T-helper 9 cell (primary cell): ENCODE measurements at places on chromosomes 12 and 14.
A peak's percentile ranks its signal among the peaks of the same experiment; 100 is the strongest.

GRCh38 chr12:46260913-46261476 is 7.8 kb downstream of the SLC38A1 start:
- DNase-seq = no peak

DNA sequence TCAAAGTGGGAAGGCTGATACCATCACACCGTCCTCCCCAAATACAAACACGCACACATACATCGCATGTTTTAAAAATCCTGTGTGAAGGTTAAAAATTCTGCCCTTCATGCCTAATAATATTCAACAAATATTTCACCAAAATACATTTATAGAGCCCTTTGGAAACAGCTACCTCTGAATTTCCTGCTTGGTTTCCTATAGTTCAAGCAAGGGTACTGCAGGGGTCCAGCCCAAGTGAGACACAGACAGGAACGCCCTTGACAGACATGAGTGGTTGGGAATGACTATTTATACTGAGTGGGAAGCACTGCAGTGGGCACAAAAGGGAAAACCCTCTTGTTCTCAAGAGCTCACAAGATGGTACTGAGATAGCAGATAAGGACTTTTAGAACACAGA is 51.0 kb downstream of the ST8SIA1 start:
- no peak for DNase-seq

- no peak for DNase-seq
Observed at GRCh38 chr12:26401874-26402273, 206.5 kb downstream of the SSPN start.

DNA sequence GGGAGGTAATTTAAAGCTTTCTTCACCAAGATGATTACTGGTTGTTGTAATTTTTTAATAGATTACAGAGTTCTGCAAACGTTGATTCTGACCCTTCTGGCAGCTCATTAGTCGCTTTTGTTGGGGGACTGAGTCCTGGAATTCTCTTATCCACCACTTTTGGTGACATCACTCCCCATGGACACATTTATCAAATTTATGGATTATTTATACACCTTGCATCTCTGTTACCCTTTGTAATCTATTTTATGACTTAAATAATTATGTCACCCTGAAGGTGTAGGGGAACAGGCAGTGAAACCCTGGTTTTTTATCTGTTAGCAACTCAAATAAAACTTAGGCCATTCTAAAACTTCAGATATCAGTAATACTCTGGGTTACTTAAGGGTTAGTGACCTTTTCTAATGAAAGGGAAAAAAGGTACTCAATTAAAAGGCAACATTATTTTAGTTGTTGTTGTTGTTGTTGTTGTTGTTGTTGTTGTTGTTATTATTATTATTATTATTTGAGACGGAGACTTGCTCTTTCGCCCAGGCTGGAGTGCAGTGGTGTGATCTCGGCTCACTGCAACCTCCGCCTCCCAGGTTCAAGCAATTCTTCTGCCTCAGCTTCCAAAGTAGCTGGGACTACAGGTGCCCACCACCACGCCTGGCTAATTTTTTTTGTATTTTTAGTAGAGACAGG is 58.9 kb upstream of the RNU6-7 start:
- no peak for DNase-seq

- DNase-seq = no peak
Observed at GRCh38 chr12:38386205-38386985, 69.8 kb downstream of the ALG10B start.

DNA sequence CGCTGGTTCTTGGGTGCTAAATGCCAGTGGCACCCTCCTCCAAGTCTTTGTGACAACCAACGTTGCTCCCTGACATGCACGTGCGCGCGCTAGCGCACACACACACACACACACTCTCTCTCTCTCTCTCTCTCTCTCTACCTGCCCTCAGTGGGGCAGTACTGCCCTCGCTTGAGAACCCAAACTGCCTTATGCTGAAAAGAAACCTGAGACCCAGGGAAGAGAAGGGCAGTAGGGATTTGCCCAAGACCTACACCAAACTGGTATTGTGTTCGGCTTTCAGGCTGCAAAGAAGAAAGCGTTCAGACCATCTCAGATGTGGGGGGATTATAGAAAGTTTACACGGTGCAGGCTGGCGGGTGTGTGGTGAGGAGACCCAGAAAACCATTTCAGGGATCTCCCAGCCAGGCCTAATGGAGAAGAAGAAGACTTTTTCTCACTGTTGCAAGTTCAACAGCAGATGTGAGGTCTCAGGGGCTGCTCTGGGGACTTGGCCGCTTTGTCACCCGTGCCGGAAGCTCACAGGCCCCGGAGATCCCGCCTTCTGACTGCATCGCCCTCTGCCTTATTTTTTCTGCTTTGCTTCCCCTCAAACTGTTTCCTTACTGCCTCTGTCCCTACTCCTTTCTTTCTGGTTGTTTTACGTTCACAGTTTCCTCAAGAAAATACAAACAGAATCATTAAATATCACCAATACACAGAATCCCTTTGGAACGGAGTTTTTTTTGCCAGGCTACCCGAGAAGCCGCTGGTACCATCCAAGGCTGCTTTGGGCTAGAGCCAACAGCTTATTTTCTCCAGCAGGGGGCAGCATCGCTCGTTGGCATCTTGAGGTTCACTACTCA is 82.4 kb downstream of the PPM1A start:
- DNase-seq = peak; percentile 68

GRCh38 chr12:34218193-34219045 is 196.1 kb downstream of the ALG10 start:
- DNase-seq = peak; percentile 53

DNA sequence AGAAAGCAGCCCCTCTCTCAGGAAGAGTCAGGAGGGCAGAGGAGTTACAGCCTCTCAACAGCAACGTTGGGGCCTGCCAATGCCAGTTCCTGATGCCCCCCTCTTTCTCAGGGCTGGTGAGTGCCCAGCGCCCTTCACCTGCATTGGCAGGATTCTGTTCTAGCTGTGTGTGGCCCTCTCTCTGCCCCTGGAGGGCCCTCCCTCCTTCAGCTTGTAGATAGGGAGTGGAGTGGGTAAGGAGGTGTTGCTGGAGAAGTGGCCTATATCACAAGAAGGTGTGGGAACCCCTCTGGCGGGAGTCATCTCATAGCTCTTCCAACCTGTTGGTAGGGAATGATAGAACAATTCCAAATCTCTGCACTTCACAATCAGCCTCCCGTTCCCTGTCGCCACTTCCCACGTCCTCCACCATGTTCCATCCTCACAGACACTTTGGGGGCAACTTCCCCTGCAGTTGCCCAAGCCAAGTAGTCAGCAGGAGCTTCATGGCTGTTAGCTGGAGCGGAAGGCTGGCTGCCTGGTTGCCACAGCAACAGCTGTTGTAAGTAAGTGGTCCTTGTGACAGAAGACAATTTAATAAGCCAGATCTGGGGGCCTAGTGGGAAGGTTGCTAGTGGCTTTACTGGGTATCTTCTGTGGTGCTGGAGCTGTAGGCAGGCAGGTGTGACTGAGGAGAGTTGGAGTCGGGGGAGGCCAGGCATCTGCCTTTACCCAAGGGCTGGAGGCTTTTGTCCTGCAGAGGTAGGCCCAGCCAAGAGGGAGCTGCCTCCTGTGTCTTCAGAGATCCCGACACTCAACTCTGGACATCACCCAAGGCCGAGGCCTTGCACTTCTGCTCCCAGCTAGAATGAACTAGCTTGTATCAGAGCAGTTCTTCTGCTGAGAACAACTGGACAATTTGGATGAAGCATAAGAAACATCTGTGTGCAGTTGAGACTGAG is 38.4 kb downstream of the GALNT16 start:
- no peak for DNase-seq

DNA sequence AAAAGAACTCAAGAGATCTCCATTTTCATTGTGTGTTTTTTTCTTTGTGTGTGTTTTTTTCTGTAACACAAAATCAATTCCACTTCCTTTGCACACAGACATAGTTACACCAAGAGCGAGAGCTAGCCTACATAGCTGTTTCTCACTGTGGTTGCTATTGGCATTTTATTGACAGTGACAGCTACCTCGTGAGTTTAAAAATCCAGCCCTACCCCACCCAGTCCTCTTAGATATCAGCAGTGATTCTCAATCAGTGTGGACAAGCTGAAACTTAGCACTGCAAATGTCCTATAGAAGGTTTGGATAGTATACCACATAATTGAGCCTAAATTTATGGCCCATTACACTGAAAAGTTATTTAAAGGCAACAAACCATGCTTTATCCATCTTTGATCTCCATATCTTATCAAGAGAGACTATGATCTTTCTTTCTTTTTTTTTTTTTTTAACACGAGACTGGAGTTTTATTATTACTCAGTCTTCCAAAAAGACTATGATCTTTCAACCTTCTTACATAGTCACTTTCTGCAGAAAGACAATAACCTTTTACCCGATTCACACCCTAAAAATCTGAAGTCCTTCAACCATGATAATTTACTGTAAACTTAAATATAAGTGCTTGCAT is 46.8 kb downstream of the ATP2B1 start:
- no peak for DNase-seq

DNA sequence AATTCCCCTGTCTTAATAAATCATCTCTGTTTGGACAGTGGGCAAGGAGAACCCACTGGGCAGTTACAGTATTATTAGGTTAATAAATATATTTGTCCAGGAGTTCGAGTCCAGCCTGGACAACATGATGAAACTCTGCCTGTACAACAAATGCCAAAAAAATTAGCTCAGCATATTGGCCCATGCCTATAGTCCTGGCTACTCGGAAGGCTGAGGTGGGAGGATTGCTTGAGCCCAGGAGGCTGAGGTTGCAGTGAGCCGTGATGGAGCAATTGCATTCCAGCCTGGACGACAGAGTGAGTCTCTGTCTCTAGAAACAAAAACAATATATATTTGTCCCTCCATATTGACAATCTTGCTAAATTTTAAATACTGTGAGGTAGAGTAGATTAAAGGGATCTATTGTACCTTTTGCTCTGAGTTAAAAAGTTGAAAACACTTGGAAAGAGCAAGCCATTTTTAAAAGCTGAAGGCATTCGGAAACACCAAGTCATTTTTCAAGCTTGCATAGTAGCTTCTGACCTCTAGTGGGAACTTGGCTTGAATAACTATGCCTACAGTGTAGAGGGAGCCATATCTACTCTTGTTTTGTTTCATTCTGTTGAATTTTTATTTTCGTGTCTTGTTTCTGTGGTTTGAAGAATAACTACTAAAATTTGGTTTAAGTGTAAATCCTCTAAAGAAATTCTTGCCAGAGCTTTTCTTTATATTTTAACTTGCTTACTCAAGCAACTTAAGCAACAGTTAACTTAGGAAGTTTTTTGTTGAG is 14.6 kb upstream of the EEA1 start:
- DNase-seq = no peak

- no peak for DNase-seq
Observed at GRCh38 chr12:108271951-108272872, 66.9 kb downstream of the CMKLR1 start.

DNA sequence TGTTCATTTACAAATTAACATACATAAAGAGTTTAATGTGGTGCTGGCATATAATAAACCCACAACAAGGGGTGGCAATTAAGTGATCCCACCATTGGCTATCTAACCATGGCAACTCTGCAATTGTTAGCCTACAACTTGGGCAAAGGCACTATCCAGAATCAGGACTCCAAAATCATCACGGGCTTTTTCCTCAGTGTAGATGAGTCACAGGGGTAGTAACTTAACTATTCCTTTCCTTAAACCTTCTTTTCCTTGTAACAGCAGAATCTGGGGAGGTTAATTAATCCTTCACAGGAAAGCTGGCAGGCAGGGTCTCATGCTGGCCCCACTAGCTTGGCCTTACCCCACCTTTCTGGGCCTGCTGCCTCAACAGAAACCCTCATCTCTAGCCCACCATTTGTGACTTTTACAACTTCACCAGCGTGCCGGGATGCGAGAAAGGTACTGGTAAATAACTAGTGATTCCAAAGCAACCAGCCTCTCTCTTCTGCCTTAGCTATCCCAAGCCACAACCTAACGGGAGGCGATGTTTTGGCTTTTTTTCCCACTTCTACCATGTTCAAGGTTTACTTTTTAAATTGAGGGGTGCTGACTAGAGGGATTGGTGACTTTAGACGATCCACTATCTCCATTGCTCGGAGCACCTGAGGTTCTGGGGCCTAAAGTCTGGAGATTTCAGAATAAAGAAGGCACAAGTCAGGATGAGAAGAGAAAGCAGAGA is 744 bp downstream of the ATP5MC2 start:
- DNase-seq = no peak

- DNase-seq = no peak
Observed at GRCh38 chr14:93302688-93303581, 29.9 kb downstream of the BTBD7 start.

DNA sequence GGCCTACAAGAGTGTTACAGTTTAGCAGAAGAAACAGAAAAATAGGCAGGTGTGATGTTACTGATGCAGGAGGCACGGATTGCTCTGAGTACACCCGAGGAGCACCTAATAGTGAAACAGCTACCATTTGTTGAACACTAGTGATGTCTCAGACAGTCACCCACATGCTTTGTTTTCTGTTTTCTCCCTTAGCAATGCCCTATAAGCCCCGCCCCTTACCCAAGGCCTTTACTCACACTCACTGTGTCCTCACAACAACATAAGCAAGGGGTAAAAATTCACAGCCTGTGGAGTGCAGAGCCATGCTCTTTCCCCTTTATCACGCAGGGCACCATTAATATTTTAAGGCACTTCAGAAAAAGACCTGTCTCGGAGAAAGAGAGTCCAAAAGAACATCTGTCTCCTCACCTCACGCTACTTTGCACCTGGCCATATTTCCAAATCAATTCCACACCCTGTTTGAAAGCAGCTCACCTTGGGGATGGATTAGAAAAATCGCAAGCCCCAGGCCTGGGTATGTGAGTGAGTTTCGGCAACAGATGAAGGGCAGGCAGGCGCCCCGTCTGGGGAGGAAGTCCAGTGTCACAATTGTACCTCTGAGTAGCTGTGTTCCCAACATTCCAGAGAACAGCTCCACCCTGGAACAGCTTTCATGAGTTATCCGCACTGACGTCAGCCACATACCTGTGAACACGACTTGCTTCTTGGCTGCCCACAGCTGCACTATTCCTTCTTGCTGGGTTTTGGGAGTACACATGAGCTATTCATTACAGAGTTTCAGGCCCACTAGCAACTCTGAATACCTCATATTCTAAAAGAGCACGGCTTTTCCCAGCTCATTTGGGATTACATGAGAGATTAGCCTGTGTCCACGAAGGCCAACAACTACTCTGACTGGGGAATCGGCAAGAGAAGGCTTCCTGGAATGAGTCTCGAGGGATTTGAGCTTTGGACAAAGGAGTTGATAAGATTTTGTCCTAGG is 26.0 kb downstream of the MAPK1IP1L start:
- no peak for DNase-seq

- no peak for DNase-seq
Observed at GRCh38 chr12:64810831-64811230, 13.6 kb upstream of the TBC1D30 start.
